Naive thymus-derived CD8-positive, alpha-beta T cell (primary cell): ENCODE measurements at places on chromosomes 16 and 17.

DNA sequence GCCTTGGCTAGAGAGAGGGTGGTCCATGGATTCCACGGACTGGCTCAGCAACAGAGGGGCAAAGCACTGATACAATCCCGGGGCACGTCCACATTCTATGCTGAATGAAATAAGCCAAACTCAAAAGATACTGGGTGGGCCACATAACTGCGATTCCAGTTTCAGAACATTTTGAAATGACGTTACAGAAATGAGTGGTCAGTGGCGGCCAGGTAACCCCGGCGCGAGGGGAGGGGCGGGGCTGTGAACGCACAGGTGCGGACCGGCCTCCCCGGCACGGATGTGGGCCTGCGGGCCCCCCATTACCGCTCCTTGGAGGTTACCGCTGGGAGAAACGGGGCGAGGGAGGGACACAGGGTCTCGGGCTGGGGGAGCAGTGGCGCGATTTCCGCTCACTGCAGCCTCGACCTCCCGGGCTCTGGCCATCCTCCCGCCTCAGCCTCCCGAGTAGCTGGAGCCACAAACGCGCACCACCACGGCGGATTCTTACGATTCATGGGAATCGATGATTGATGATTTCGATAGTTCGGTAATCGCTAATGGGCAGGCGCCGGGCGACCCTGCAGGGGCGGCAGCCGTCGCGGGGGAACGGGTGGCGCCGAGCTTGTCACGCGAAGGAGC lies 559 bp downstream of the MVD start:
- peak overlapping the region; percentile 82 for H3K4me3 ChIP-seq
- H3K4me1 ChIP-seq, result peaks cover 31% of the 10 kb centered on the region
- peak overlapping the region; percentile 90 for H3K27ac ChIP-seq
- peaks cover 2% of the 10 kb centered on the region for H3K27me3 ChIP-seq
- DNase-seq, result no peak

- no peak overlapping the region for H3K4me3 ChIP-seq
- no peaks in the 10 kb centered on the region for H3K27me3 ChIP-seq
- DNase-seq, result no peak
- peaks cover 7% of the 10 kb centered on the region for H3K4me1 ChIP-seq
- no peaks in the 10 kb centered on the region for H3K36me3 ChIP-seq
These were observed 28.4 kb upstream of the MAP3K14 start for GRCh38 chr17:45345246-45345553.

- no peaks in the 10 kb centered on the region for H3K4me1 ChIP-seq
- H3K27ac ChIP-seq, result no peak overlapping the region
- DNase-seq, result no peak
These were observed 129.0 kb downstream of the KATNIP start for GRCh38 chr16:27678955-27679354.

DNA sequence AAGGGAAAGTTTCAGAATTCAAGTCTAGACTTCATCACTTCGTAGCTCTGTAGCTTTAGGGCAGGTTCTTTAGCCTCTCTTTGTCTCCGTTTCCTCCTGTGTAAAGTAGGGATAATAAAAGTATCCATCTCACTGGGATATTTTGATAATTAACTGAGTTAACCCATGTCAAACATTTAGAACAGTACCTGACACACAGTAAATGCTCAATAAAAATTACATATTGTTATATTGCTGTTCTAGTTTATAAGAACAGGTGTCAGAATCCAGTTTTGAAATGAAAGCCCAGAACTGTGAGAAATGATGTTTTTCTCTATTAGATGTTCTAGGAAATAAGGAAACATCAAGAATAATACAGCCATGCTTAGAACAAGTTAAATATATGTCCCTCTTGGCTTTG lies 4.3 kb downstream of the MOSMO start:
- no peak overlapping the region for H3K27ac ChIP-seq
- no peak overlapping the region for H3K4me3 ChIP-seq
- no peaks in the 10 kb centered on the region for H3K36me3 ChIP-seq

DNA sequence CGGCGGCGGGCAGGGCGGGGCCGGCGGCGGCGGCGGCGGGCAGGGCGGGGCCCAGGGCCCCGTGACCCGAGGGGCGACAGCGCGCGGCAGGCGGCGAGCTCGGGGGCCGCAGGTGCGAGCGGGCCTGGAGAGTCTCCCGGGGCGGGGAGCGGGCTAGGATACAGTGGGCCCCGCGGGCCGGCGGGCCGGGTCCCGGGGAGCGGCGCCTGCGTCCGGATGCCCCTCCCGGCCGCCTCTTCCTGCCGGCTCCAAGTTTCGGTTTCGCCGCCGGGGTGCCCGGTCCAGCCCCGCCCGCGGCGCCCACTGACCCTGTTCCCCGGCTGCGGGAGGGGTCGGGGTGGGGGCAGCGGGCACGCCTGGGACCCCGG lies at the start of gene RNF213:
Gene RNF213 (plus strand): TSS at position 62 of the 368 bp plus-strand sequence. CDS start 2,830 bp downstream, outside the sequence.
- H3K27me3 ChIP-seq, result no peaks in the 10 kb centered on the region
- peaks cover 3% of the 10 kb centered on the region for H3K36me3 ChIP-seq
- peaks cover 14% of the 10 kb centered on the region for H3K4me1 ChIP-seq
- peak within 1 kb of the TSS; percentile 99 for H3K4me3 ChIP-seq
- peak; percentile 80 for DNase-seq

- no peak overlapping the region for H3K27ac ChIP-seq
- no peaks in the 10 kb centered on the region for H3K27me3 ChIP-seq
- no peak overlapping the region for H3K4me3 ChIP-seq
These were observed 10.2 kb downstream of the PIP4K2B start for GRCh38 chr17:38789185-38789584.

DNA sequence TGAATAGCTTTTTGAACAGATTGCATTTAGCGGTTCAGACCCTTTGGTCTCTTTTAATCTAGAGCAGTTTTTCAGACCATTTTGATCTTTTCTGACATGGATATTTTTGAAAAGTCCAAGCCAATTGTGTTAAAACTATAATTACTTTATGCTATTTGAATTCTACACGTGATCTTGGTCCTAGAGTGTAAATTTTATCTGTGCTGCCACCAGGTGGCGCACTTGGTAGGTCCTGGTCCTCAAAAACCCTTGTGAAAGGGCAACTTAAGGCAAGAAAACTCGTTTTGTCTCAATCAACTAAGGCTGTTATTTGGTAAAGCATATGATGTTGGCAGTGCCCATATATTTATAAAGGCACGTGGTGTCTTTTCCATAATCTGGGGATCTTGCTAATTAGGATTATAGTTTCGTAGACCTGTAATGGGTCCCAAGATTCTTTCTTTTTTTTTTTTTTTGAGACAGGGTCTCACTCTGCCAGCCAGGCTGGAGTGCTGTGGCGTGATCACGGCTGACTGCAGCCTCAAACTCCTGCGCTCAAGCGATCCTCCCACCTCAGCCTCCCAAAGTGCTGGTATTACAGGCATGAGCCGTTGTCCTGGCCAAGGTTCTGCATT lies 43.9 kb upstream of the TEX2 start:
- H3K36me3 ChIP-seq, result no peaks in the 10 kb centered on the region
- H3K4me1 ChIP-seq, result peaks cover 2% of the 10 kb centered on the region
- no peak overlapping the region for H3K27ac ChIP-seq
- H3K27me3 ChIP-seq, result no peaks in the 10 kb centered on the region
- no peak overlapping the region for H3K4me3 ChIP-seq
